NCI-H345 (cell line): ENCODE measurements at places on chromosomes 5 and 9.

GRCh38 chr5:20833081-20833627 lies 845.2 kb upstream of the CDH18 start:
- DNase-seq = no peak

DNA sequence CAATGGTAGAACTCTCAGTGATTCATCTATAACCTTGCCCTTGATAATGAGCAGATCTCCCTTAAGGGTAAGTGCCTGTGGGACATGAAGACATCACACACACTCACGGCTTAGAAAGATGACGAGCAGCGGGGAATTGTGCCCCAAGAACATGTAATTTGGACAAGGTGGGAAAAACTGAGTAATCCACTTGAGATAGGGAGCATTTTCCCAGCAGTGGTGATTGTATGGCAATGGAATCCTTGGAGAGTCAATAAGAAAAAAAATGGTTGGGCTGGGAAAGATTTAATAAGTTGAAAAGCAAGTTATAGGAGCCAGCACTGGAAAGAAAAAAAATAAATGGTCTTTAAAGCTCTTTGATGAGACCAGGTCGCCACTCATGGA lies 193.1 kb downstream of the GLIS3 start:
- no peak for DNase-seq

DNA sequence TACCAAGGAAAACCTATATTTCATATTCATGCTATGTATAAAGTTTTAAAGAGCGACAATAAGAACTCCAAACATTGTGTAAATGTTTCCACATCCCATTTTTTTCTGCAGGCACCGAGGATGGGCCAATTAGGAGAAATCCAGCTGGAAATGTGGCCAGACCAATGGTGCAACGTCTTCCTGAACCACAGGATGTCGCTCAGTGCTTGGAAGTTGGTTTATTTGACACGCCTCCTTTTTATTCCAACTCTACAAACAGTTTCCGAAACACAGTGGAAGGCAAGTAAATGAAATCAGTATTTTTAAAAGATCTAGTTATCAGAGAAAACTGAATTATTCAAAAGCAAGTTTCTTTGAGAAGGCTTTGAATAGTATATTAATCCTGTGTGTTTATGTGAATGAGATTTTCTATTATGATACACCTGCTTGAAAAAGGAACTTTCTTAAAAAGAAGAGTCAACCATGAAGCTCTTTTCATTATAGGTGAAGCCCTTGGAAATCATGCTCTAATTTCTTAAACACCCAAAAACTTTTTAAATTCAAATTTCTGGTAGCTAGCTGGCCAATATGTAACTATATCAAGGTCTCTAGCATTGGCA lies 9.1 kb downstream of the TYRP1 start:
- DNase-seq = no peak

GRCh38 chr5:124790301-124790894 lies 44.0 kb upstream of the ZNF608 start:
- no peak for DNase-seq
